ENCODE measurements at places on chromosomes 2 and 18. TPM values are rescaled to one million over a fixed set of nuclear protein-coding genes. Genes with fewer than 3 reads are reported as not detected.
A peak's percentile ranks its signal among the peaks of the same experiment; 100 is the strongest.

CDCA7 gene
- total RNA-seq, result 11.4 TPM

ANKRD29 gene
- 6.1 TPM for total RNA-seq

RNF152 gene
- 60.2 TPM for total RNA-seq

SAG gene
- not detected for total RNA-seq

SH2D6 gene
- total RNA-seq, result not detected

SPATA3 gene
- not detected for total RNA-seq

GRCh38 chr2:233060980-233061590 is 943 bp downstream of the INPP5D start:
- no peak for DNase-seq

- DNase-seq, result no peak
Observed at GRCh38 chr2:88829607-88830463, 138.4 kb downstream of the RPIA start.

GRCh38 chr2:8567469-8568260 is 114.2 kb upstream of the ID2 start:
- DNase-seq, result no peak

- no peak for DNase-seq
Observed at GRCh38 chr2:46984642-46985476, 69.3 kb upstream of the MCFD2 start.

GRCh38 chr2:19419211-19419880 is 60.9 kb upstream of the OSR1 start:
- DNase-seq, result no peak

DNA sequence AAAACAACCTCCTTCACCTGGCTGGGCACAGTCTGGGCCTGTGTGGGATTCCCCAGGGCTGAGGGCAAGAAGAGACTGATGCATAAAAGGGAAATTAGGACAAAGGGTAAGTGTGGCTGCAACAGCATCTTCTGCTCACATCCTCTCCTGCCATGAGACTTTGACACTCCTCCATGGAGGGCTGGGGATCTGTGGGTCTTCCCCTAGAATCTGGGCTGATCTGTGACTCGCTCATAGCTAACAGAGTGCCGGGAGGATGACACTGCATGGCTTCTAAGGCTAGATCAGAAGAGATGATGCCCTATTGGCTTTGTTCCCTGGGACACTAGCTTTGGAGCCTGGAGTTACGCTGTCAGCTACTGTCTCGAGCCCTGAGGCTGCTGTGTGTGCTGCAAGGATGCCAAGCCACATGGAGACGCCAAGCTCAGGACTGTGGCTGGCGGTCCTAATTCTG is 24.3 kb downstream of the MOCOS start:
- no peak for DNase-seq

- no peak for DNase-seq
Observed at GRCh38 chr2:153971855-153972254, 100.1 kb downstream of the GALNT13 start.

DNA sequence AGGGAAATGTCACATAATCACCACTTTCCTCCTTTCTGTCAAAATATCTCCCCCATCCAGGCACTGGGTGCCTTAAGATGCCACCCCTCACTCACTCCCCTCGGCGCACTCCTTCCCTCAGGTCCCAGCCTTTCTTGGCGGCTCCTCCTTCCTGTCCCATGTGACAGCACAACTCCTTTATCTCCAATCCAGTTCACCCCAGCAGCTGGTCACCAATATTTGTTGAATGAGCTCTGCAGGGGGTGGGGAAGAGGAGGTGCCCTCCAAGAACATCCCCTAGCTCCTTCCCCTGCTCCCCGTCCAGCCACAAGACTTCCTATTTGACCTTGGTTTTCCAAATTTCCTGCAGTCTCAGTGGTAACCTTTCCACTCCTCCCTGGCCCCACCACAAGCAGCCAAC is 31.6 kb upstream of the ID2 start:
- no peak for DNase-seq

DNA sequence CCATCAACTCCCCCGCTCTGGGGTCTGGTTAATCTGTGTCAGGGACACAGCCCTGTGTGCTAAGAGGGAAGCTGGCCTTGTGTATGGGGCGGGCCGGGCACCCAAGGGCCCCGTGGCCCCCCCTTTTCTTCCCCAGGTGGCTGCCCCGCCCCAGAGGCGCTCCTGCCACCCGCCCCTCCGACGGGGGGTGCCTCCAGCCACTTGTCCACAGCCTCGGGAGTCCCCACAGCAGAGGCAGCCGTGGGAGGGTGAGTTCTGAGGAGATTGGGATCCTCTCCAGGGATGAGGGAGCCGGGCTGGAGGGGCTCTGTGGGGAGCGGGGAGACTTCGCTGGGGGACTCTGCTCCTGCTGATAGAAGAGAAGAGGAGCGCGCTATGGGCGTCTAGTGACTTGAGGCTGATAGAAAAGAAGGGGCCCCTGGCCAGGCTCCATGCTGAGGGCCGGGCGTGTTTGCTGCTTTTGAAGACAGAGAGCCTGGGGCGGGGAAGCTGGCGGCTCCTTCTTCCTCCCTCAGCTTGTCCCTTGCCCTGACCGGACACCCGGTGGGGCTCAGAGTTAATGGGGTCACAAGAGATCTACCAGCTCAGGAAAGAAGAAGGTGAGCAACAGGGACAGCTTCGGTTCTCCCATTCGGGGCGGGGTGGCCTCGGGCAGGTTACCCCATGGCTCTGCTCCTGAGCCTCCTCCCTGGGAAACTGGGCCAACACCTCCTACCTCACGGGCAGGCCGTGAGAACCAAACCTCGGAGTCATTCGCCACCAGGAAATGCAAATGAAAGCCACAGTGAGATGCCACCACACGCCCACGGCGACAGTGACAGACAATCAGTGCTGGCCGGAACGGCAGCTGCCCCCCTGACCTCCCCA is 89.4 kb upstream of the TAF1B start:
- DNase-seq, result no peak

- DNase-seq, result no peak
Observed at GRCh38 chr2:239802185-239802649, 222.9 kb downstream of the NDUFA10 start.

DNA sequence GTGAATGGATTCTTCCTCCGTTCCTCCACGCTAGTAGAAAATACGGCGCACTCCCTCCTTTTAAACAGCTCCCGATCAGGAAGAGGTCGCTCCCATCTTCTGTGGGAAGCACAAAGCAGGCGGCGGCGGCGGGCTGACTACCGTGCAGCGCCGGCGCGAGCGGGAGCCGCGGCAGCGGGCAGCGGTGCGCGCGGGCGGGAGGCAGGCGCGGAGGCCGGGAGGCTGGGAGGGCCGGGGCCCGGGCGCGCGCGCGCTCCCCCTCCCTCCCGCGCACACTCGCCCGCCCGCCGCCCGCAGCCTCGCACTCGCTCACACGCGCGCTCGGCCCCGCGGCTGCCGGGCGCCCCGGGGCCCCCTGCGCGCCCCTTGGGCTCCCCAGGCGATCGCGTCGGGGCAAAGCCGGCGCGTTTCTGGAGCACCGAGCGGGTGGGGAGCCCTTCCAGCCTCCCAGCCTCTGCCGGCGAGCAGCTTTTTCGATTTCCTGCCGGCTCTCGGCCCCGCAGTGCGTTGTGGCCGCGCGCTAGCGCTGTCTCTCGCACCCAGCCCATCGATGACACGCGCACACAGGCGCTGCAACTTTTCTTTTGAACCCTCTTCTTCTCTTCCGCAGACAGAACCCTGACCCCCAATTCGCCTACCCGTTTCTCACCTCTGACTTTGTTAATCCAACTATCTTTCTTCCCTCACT is at the start of gene SLC8A1:
TSS of gene SLC8A1 (minus strand) at position 173 of the 688 bp plus-strand sequence.
- DNase-seq, result no peak

- peak; percentile 5 for DNase-seq
Observed at GRCh38 chr2:223797811-223798721, 39.3 kb downstream of the AP1S3 start.

DNA sequence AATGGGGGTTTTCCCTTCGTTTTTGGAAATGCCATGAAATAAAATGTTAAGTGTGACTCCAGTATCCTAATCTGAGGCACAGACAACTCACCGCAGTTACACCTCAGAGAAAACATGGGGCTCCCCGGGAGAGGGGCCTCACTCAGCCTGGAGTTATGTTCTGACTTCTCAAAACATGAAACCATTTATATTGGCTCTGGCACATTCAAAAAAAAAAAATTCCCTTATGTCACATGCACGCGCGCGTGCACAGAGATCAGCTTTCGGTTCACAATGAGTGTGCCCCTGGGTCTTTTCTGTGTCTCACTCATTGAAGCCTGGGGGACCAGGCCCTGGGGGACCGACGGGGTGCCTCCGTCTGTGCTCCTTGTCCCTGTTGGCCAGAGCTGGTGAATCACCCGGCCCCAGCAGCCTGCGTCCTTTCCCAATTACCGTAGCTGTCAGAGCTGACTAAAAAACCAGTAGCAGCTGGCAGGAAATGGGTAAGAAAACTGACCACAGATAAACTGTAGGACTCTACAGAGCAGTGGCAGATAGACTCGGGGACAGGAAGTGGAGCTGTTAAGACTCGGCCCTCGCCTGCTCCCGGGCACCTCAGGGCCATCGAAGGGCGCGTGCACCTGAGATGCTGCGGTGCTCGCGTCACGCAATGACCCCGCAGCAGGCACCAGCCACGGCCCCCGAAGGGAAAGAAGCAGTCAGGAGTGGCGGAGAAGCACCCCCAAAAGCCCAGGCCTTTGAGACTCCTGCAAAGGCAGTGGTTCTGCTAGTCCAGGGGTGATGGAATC is 138.3 kb upstream of the ID2 start:
- DNase-seq, result peak; percentile 50

- DNase-seq, result no peak
Observed at GRCh38 chr18:53764086-53764485, 460.4 kb downstream of the MBD2 start.

DNA sequence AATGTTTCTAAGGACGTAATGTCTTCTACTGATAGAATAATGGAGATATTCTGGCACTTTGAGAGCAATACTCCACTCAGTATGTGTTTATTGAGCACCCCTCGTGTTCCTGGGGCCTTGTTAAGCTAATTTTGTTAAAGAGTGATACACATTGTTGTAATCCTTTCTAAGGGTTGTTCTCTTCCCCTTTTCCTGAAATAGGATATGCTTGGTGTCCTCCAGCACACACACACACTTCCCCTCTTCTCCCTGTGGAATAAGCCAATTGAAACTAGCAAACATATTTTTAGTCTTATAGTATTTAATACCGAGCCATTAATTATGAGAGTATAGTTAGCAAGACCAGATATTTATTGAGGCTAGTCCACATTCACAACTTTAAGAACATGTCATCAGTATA is 114.1 kb downstream of the CRIM1 start:
- no peak for DNase-seq
